ENCODE measurements at places on chromosomes 5 and 9. TPM values are rescaled to one million over a fixed set of nuclear protein-coding genes. Genes with fewer than 3 reads are reported as not detected.

- H3K4me3 ChIP-seq: no peak overlapping the region
- no peak overlapping the region for H3K27ac ChIP-seq
- no peaks in the 10 kb centered on the region for H3K27me3 ChIP-seq
- H3K4me1 ChIP-seq: no peaks in the 10 kb centered on the region
Measured at GRCh38 chr5:12125895-12126294, 221.6 kb upstream of the CTNND2 start.

GRCh38 chr5:122371511-122372151, 59.6 kb downstream of the SNCAIP start:
- DNase-seq: no peak
- no peaks in the 10 kb centered on the region for H3K4me1 ChIP-seq
- H3K36me3 ChIP-seq: no peaks in the 10 kb centered on the region

- DNase-seq: no peak
- no peak overlapping the region for H3K27ac ChIP-seq
- H3K36me3 ChIP-seq: no peaks in the 10 kb centered on the region
- peaks cover 5% of the 10 kb centered on the region for H3K27me3 ChIP-seq
- H3K4me3 ChIP-seq: no peak overlapping the region
Measured at GRCh38 chr9:1217076-1217475, 166.9 kb downstream of the DMRT2 start.

DNA sequence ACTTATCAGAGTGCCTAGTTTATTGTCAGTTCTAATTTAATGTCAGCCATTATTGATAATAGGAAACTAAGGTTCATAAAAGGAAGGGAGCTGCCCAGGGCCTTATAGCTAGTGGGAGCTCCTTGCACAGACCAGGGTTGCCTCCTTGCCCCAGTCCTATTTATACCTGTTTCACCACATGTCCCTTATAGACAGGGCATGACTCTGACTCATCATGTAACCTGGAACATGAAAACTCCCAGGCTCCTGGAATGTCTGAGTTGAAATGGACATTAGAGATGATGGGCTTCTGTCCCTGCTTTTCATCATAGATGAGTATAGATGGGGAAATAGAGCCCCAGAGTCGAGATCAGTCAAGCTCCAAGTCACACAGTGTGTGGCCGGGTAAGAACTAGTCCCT, 21.1 kb downstream of the FAT2 start:
- H3K27me3 ChIP-seq: no peaks in the 10 kb centered on the region
- no peak overlapping the region for H3K4me3 ChIP-seq
- H3K36me3 ChIP-seq: no peaks in the 10 kb centered on the region
- no peak for DNase-seq
- H3K27ac ChIP-seq: no peak overlapping the region

MOB3B gene
- 0.88 TPM for total RNA-seq

SCGB3A2 gene
- not detected for total RNA-seq

Measured in activated CD4-positive, alpha-beta T cell treated with anti-CD3 and anti-CD28 coated beads for 36 hours (primary cell).